Omental fat pad (tissue), 4 donors: ENCODE measurements at places on chromosomes 4 and X. TPM values are rescaled to one million over a fixed set of nuclear protein-coding genes. Genes with fewer than 3 reads are reported as not detected.

Gene MEPE
- not detected for total RNA-seq

Gene ADH7
- total RNA-seq: not detected

Gene DRP2
- total RNA-seq: 0.12 TPM

Gene FDCSP
- not detected for total RNA-seq

Gene SMC1A
- total RNA-seq: 29.6 TPM

Gene OTUD6A
- total RNA-seq: not detected

Gene GAGE12J
- not detected for total RNA-seq

Gene LGI2
- total RNA-seq: 2.8 TPM

Gene PAGE2B
- total RNA-seq: not detected

Gene JADE3
- 6.6 TPM for total RNA-seq

Gene CASP3
- total RNA-seq: 16.7 TPM
